ENCODE measurements at places on chromosomes 11 and 22.
A peak's percentile ranks its signal among the peaks of the same experiment; 100 is the strongest.

GRCh38 chr11:117696540-117696939, 100.5 kb downstream of the DSCAML1 start:
- DNase-seq, result no peak

GRCh38 chr11:122556605-122557004, 98.9 kb upstream of the UBASH3B start:
- no peak for DNase-seq

- no peak for DNase-seq
Measured at GRCh38 chr11:2297623-2298030, 4.1 kb downstream of the C11orf21 start.

DNA sequence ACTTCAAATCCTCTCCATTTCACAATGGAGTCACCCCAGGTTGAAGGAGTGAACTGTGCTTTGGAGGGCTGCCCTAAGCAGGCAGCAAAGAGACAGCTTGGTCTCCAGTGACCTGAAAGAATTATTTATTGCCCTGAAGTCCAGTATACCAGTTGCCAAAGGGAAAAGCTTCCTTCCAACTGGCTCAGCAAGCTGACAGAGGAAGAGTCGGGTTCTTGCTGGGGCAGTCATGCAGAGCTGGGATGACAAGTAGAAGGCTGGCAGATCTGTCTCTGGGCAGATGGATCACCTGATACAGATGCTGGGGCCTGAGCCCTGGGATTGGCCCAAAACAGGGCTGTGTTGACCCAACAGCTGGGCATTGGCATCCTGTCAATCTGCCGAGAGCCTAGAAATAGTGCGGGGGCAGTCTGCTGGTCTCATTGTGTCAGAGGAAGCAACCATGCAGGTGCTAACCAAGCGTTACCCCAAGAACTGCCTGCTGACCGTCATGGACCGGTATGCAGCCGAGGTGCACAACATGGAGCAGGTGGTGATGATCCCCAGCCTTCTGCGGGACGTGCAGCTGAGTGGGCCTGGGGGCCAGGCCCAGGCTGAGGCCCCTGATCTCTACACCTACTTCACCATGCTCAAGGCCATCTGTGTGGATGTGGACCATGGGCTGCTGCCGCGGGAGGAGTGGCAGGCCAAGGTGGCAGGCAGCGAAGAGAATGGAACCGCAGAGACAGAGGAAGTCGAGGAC, at the start of gene THRSP:
Gene THRSP, plus strand, starts transcription at position 422 of the 742 bp plus-strand sequence. Its CDS starts 21 bp downstream, at position 443.
- DNase-seq, result no peak

GRCh38 chr11:119505861-119506260, 82.9 kb upstream of the THY1 start:
- DNase-seq, result no peak

GRCh38 chr11:36379653-36380052, 83.6 kb downstream of the PRR5L start:
- no peak for DNase-seq

DNA sequence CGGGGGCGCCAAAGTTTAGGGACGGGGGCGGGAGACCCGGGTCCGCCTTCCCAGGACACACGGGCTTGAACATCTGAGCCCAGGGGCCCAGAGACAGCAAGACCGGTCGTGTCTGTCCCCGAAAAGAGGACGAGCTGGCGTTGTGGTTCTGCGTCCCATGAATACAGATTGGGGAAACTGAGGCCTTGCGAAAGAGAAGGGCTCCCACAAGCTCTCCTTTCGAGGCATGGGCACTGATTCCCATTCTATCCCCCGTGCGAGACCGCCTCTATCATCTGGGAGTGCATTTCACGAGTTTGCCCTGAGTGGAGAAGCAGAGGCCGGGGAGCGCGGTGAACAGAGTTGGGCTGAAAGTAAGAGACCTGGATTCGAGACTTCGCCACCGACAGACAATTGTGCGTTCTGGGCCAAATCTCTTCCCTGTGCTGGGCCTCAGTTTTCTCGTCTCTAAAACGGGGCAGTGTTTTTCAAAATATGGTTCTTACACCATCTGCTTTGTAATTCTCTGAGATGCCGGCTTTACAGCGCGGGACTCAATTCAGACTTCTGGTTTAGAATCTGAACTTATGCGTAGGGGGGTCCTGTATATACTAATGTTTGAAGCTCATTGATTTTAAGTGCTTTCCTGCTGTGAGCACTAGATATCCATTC, 471 bp downstream of the RNF185 start:
- no peak for DNase-seq

DNA sequence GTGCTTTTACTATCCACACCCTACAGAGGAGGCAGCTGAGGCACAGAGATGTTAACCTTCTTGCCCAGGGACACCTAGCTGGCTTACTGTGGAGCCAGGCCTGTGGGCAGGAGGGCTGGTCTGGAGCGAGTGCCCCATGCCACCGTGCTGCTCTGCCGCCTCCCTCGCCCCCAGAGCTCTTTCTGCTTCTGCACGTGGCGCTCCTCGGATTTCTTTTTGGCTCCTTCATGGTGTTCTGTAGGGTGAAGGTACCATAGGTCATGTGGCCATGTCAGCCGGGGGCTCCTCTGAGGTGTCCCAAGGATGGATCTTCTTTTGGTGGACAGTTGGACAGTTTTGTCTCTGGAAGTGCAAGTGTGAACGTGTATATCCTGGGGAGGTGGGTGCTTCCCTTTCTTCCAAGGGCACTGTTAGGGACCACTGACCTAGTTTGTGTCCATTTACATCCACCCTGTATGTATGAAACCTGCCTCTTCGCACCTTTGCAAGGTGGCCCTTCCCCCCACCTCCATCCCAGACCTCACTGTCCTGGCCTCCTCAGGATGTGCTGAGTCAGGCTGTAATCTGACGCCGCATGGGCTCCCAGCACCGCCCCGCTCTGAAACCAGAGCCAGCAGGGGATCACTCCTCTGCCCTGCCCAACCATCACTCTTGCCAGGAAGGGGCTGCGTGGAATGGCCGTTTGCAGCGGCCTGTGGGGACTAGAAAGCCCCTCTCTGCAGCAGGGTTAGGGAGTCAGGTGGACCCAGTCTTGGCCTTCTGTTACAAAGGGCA, 31.7 kb downstream of the POLR3H start:
- DNase-seq, result peak; percentile 46

DNA sequence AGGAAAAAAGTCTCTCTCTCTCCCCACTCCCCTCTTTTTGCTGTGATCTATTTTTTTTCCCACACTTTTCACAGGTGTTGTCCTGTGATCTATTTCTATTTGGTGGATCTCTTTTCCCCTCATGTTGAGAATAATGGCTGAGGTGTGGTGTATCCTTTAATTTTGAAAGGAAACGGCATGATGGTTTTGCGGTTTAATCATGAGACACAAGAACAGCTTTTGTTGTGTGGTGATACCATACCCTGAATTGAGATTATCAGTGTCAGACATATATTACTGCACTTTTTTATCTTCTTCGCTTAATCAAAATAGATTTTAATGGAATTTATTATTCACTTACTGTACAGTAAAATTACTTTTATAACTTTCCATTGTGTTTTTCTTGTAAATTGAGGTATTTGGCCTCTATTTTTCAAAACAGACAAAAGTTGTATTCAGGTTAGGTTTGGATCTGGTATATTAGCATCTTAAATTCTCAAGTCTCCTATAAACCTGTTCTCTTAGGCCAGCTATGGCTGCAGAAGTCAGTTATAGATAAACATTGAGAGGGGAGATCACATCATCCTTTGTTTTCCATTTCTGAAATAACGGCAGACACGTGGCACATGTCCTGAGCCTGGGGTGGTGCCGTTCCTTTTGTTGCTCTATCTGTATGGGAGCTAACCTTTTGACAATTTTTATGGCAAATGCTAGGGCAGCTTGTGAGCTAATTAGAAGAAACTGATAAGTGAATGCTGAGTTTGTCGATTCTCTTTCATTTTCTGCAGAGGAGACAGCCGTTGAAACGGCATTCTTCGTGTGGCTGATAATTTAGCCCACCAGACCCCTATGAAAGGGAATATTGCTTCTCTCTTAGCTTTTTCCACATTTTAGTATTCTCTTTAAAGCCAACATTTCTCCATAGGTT, 25.8 kb downstream of the NF2 start:
- DNase-seq, result no peak

- no peak for DNase-seq
Measured at GRCh38 chr11:27084518-27084917, 43.9 kb downstream of the BBOX1 start.

DNA sequence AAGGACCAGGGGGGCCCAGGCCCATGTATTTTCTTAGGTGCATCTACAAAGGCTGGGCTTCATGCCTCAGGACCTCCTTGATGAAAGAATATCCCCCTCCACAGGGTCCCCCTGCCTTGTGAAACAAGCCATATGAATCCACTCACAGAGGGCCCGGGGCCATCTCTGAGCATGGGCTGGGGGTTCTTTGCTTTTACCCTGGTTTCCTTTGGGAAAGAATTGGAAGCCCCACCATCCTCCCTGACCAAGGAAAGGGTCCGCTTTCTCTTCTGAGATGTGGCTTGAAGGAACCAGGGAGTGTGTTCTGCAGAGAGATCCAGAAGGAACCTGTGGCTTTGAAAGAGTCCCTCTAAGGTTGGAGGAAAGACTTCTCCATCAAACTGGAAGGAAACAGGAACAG, 9.2 kb upstream of the ANO1 start:
- DNase-seq, result no peak

- DNase-seq, result no peak
Measured at GRCh38 chr11:12174477-12175143, 64.2 kb downstream of the MICAL2 start.

- no peak for DNase-seq
Measured at GRCh38 chr11:60844870-60845221, 2.9 kb downstream of the CCDC86 start.

DNA sequence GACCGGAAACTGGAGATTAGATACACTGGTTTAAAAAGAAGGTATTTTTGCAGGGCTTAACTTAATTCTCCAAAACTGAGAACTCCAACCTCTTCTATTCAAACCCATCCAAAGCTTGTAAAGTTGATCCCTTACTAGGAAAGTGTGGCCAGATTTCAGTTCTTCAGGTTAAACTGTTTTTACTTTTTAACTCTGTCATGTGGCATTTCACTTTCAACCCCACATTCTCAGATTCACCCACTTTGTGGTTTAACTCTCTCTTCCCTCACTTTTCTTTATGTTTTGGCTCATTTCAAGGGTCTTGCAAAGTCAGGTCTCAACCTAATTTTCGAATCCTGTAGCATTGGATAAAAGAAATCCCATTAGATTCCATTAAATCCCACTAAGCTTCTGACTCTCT, 75.4 kb downstream of the MPPED2 start:
- DNase-seq, result no peak

GRCh38 chr11:84691830-84692229, 935.3 kb downstream of the DLG2 start:
- DNase-seq, result no peak

DNA sequence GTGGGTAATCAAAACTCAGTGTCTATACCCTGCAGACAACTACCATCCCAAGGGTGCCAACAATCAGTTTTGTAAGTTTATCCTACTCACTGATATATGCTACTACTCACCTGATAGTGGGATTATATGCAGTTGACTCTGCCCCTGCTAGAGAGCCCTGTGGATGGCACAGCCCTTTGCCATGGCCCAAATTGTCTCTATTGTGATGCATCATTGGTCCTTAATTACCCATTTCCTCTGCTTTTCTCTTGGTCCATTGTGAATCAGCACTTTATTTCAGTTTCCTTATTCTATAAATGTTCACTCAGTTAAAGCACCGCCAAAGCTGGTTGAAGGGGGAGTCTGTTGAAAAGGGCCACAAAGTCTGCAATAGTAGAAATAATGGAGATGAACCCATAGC, 42.3 kb downstream of the PLAAT5 start:
- no peak for DNase-seq

DNA sequence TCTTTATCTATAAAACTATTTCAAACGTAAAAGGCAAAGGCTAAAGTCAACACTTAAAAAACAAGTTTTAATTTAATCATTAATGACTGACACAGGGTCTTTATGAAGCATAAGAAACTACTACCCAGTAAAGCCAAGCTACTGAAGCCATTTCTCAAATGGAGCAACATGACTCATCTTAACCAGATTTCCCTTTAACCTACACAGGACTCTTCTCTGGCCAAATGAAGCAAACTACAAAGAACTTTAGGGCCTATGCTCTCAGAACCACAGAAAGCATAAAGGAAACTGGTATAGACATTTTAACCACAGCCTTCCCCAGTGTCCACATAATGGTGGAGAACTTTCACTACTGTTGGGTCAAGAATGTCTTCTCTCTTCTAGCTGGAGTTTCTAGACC, 34.7 kb downstream of the ALG9 start:
- DNase-seq, result no peak

DNA sequence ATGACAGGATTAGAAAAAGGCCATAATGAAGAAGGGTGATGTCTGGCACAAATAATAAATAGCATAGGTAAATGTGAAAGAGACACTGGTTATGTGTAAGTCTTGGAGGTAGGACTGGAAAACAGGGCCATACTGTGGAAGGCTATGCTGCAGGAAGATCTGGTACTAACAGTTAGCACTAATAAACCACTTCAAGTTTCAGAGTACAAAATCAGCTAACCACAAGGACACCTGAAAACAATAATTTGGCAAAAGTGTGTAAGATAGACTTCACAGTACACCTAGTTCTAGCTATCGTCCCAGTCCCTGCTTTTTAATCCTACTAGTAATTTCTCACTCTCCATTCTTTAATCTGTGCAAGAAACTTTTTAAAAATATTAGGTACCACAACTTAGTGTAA, 44.3 kb downstream of the CWF19L2 start:
- DNase-seq, result no peak

DNA sequence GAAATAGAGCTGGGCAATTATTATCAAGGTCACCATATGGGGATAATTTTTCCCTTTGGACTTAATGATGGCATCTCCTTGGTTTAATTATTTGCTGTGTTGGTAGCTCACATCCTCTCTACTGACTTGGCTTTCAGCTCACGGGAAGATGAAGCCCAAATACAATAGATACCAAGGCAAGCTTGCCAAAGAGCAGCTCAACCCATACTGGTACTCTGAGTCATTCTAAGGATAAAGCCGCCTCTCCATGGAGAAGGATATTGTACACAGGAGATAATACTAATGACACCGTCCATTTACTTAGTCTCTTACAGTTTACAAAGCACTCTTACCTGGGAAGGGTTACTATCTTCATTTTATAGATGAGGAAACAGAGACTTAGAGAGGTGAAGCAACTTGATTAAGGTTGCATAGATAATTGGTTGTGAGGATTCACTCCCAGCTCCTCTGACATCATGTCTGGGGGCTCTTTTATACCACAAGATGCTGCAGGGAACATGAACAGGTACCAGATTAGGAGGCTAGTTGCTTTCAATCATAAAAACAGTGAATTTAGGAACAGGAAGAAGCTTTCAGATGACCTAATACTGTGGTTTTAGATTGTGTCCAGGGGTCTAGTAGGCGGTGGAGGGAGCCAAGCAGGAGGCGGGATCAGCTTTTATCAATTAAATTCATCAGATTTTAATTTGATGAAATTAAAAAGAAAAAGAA, 48.3 kb upstream of the PICALM start:
- DNase-seq, result no peak

- no peak for DNase-seq
Measured at GRCh38 chr11:124233376-124233775, 7.5 kb upstream of the OR8G1 start.

DNA sequence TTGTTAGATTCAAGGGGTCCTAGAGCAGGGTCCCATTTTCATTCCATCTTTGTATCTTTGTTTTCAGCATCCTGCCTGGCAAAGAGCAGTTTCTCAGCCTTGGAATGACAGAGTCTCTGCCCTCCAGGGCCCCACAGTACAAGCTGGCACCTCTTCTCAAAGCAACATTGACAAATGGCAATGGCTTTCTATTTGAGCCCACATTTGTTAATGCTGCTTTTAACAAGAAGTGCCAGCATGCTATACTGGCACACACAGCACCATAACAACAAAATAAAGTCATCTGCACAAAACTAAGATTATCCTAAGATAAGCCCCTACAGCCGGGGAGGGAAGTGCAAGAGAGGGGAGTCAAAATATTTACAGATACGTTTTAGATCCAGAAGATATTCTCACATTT, 309.7 kb upstream of the C11orf87 start:
- DNase-seq, result no peak
